Fibroblast of mammary gland (primary cell): ENCODE measurements at places on chromosomes 1 and 21.

DNA sequence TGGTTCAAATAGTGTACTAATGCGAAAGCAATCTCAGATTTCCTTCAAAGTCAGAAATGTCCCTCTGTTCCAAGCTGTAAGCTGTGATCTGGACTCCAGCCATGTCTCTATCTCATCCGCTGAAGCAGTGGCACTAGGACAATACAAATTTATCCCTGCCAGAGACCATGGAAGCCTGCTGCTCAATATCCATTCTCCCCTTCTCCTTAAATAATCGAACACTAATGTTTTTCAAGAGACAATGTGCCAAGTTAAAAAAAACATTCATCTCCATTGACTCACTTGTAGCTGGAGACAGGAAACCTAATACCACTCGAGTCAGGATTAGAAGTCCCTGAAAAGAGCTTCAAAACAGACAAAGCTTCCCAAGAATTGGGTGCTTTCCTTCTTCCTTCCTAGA, 38.5 kb upstream of the PGBD5 start:
- no peak for DNase-seq

GRCh38 chr1:28517649-28517999, 11.8 kb downstream of the RCC1 start:
- DNase-seq = peak; percentile 49

GRCh38 chr1:216627252-216627651, 96.0 kb downstream of the ESRRG start:
- DNase-seq = no peak

DNA sequence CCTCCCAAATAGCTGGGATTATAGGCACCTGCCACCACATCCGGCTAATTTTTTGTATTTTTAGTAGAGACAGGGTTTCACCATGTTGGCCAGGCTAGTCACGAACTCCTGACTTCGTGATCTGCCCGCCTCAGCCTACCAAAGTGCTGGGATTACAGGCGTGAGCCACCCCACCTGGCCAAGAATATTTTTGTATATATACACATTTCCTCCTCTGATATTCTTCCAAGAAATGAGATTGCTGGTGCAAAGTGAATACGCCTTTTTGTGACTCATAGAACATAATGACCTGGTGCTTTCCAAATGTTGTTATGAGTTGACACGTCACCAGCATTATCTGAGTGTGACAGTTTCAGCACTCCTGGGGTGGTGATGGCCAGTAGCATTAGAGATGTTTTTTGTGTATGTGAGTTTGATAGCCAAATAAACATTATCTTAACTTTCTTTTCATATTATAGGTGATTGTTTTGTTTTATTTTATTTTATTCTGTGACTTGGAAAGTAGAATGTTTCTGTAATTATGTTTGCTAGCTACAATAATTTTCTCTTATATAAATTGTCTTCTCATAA, 54.9 kb downstream of the KCNK1 start:
- DNase-seq = peak; percentile 87

- no peak for DNase-seq
Observed at GRCh38 chr1:69272684-69273083, 295.0 kb upstream of the LRRC7 start.

- peak; percentile 52 for DNase-seq
Observed at GRCh38 chr1:241356519-241357365, at the start of gene RGS7. RGS7 (minus strand) TSS chr1:241357205.

DNA sequence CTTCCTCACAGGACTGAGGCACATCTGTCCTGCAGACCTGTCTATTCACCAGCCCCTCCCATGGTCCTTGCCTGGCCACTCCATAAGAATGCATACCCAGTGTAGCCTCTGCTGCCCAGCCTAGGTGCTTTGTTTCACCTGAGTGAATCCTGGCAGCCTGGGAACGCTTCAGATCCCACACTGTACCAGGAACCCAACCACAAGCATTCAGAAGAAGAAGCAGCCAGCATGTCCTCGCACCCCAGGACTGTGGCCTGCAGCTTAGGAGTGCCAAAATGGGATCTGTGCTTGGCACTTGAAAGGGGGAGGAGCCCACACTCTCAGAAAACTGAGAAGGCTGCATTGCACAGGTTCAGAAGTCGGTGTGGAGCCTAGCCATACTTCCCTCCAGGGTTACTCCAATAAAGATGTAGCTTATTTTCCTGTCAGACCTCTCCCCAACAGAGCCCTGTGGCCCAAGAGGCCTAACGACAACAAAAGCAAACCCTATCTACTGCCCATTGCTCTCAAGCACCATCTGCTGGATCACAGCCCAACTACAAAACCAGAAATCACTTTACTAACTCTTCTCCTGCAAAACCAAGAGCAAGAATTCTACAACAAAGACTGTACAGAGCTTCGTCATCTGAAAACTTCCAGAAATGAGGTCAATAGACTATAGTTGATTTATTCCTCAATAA, 923.1 kb upstream of the NEGR1 start:
- no peak for DNase-seq

- DNase-seq = no peak
Observed at GRCh38 chr21:35063428-35064172, 14.5 kb upstream of the RUNX1 start.

DNA sequence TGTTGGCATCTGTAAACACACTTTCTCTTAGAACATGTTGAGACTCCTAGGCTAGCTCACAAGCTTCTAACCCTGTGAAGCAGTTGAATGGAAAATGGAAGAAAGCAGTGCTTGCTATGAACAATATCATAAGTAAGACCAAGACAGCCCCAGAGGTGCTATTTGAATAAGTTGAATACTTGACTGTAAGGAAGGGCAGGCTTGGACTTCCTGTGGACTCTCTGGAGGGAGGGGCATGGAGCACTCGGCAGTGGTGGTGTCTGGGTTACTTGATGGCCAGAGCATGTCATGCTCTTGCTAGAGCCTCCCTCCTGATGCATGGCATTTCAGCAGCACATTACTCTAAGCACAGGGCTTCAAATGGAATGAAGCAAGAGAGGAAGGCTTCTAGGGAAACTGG, 60.0 kb downstream of the MRPS6 start:
- DNase-seq = no peak

DNA sequence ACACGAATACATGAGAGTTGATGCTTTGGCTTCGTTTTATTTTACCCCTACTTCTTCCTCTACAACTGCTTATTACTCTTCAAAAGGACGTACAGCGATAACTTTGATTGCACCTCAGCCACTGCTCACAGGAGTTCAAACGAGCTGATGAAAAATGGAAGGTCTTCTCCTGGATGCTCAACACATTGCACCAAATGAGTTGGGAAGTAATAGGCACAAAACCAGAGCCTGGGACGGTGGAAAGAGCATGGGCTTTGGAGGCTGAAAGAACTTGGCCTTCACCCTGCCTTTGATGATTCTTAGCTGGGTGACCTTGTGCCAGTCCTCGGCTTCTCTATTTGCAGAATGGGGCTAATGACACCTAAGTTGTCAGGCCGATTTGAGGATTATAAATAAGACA, 4.8 kb downstream of the CD53 start:
- DNase-seq = no peak

- peak; percentile 94 for DNase-seq
Observed at GRCh38 chr1:87061742-87062156, 147.3 kb downstream of the HS2ST1 start.

- no peak for DNase-seq
Observed at GRCh38 chr1:119007670-119008482, 19.7 kb upstream of the TBX15 start.

DNA sequence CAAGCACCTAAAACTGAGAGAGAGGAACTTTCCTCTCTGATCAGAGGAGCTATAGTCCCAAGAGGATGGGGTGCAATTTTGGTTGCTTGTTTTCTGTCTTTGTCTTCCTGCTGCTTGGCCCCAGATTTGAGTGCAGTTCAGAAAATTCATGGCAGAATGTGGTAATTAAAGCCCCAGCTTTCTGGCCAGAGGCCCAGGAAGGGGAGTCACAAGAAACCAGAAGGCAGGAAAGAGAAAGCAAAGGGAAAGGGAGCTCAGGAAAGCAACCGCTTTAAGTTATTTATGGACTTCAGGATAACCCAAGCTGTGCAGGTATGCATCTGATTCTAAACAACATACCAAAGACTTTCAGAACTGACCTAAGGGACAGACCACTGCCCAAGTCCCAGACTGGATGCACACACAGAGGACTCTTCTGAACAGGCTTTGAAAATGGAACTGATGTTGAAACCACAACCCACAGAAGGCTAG, 88.8 kb downstream of the ST3GAL3 start:
- DNase-seq = peak; percentile 64

- DNase-seq = no peak
Observed at GRCh38 chr1:58981392-58981791, 197.5 kb upstream of the JUN start.

DNA sequence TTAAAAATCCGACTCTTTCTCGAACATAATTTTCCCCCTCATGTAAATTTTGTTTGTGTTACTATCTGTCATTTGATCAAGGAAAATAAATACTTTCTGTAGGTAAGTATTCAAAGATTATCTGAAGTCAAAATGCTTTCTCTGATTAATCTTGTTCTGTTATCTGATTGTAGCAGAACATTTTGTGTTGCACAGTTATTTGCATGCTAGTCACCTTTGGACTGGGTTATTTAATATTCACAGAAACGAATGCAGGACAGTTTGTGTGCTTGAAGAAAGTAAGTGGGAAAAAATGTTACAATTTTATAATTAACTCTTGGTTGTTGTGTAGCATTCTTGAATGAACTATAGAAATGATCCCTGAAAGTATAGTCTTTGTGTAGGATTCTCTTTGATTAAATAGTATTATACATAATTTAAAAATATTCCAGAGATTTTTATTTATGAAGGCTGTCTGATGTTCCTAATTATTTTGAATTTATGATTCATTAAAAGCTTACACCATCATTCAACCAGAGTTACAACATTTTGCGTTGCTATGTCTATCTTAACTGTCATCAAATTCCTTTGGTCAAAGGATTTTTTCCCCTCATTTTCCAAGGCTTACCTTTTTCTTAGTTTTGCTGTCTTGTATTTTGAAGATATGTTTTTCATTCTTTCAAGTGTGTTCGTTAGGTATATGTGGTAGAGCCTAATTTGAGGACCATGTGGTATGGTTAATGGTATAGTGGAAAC, 176.6 kb downstream of the GIPC2 start:
- DNase-seq = peak; percentile 20

- DNase-seq = no peak
Observed at GRCh38 chr1:17620448-17620847, 81.0 kb downstream of the ARHGEF10L start.

- no peak for DNase-seq
Observed at GRCh38 chr1:208270651-208271141, 26.5 kb upstream of the PLXNA2 start.

GRCh38 chr1:3258386-3259003, 189.5 kb downstream of the PRDM16 start:
- DNase-seq = no peak

DNA sequence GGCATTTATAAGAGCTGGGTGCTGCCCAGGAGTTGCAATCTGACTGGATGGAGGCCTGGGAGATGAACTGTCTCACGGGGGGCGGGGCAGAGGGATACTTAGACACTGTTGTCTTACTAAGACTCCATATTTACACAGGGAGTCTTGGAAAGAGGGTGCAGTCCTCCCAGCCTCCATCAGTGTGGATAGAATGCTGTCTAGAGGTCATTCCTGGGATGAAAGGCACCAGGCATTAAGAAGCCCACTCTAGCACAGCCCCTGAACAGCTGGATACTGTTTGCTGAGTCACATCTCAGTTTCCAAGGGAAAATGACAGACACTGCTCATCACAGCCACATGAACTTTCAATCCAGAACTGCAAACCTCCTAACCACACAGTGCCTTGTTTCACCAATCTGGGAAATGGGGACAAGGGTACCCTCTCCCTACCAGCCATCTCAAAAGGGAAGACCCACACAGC, 43.3 kb downstream of the SSBP3 start:
- DNase-seq = peak; percentile 18

- no peak for DNase-seq
Observed at GRCh38 chr1:47687631-47688460, 250.0 kb downstream of the FOXD2 start.

DNA sequence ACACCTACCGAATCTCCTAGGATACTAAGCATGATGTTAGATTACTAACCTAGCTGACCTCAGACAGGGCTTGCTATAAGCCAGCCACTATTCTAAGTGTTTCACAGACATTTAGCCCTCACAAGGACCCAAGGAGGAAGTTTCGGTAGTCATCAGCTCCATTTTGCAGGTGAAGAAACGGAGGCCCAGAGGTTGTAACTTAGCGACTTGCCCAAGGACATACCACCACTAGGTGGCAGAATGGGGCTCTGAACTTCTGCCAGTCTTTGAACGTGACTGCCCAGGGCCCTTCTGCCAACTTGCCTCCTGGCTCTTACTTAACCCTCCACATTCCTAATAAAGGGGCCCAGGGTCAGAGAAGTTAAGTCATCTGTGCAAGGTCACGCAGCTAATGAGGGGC, 283.5 kb downstream of the C1orf94 start:
- peak; percentile 6 for DNase-seq

DNA sequence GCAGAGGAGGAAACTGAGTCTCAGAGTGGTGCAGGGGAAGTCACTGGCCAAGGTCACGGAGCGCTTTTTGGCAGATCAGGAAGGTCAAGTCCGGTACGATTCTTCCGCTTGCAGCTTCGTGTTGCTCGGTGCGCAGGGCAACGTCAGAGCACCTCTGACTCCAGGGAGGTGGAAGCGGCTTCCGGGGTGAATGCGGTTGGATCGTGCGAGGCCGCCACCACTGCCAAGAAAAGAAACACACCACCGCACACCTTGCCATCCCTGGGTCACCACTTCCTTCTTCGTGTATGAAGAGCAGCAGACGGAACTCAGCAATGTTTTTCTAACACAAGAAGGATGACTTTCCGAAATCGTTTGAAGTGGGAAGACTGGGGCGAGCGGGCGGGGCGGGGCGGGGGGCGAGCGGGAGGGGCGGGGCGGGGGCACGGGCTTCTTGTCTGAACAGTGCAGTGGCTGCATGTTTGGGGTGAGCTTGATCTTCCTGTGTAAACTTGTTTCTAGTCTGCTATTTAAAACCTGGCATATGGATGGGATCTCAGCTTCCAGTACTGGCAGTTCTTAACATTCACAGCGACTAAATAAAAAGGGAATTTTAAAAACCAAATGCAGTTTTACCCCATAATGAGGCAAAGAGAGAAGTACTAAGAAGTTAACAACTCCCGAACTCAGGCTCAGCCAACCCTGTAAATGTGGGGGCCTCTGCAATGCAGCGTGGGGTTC, 300.0 kb downstream of the RRAGC start:
- no peak for DNase-seq

GRCh38 chr1:45455162-45455561, 35.8 kb downstream of the TESK2 start:
- DNase-seq = no peak

- DNase-seq = no peak
Observed at GRCh38 chr1:84701376-84701775, 11.1 kb upstream of the SSX2IP start.

DNA sequence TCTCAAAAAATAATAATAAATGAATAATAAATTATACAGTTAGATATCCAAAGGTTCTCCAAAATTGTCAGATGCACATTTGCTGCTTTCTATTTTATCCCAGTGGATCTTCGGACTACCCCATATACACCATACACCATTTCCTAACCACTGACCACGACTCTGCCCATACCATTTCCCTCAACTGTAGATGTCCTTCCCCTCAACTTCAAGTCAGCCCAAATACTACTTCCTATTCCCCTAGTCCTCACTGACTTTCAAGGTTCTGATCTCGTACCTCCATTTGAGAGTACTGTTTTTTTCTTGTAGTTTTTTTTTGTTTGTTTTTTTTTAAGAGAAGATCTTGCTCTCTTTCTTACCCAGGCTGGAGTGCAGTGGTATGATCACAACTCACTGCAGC, 19.6 kb downstream of the EIF4G3 start:
- DNase-seq = no peak

- DNase-seq = no peak
Observed at GRCh38 chr1:74486036-74486435, 26.4 kb downstream of the LRRC53 start.

- peak; percentile 89 for DNase-seq
Observed at GRCh38 chr1:164707868-164708331, 148.9 kb downstream of the PBX1 start.

- DNase-seq = peak; percentile 56
Observed at GRCh38 chr21:41254090-41254700, 62.4 kb upstream of the FAM3B start.
